Lower lobe of right lung (tissue), 2 donors: ENCODE measurements at places on chromosomes 16 and 17. TPM values are rescaled to one million over a fixed set of nuclear protein-coding genes. Genes with fewer than 3 reads are reported as not detected.

DNA sequence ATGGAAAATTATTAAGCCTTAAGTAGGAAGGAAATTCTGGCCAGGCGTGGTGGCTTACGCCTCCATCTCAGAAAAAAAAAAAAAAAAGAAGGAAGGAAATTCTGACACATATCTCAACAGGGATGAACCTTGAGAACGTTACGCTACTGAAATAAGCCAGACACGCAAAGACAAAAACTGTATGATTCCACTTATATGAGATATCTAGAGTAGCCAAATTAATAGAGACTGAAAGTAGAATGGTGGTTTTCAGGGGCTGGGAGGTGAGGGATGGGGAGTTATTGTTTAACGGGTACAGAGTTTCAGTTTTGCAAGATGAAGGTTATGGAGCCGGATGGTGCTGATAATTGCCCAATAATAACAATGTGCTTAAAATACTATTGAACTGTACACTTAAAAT, 16.2 kb upstream of the HNF1B start:
- DNase-seq: no peak

GRCh38 chr16:30582611-30583340, 2.7 kb downstream of the ZNF785 start:
- no peak for DNase-seq

APOBR gene
- total RNA-seq: 29.2 TPM

DNA sequence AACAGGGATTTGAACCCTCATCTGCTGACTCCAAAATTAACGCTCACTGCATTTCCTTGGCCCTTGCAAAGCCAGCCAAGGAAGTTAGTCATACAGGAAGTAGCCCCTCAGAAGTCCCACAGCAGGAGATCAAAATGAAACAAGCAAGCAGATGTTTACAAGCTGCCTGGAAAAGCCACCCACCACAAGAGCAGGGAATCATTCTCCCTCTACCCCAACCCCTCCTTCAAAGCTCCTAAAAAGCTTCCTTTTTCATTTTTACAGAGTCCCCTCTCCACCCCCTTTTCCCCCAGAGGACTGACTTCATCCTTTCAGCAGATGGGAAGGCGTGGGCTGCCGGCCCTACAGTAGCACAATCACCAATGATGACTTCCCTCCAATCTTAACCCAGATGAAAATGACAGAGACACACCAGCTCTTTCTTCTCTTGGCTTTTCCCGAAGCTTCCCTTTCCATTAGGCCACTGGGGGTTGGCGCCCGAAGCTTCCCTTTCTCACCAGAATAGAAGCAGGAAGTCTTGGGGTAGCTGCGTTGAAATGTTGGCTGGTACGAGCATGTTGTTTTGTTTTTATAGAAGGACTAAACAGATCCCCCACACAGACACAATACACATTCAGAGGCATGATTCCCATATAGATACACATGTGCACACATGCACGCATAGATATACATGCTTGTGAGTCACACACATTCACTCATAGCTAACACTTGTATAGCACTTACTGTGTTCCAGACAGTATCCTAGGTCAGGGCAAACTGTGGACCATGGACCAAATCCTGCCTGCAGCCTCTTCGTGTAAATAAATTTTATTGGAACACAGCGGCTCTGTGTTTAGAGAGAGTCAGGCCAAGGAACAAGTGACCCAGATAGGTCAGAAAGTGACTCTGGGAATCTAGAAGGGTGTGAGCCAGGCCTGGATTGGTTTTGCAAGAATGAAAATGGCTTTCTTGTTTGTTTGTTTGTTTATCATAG, 17.4 kb downstream of the ITPRIPL2 start:
- DNase-seq: peak; percentile 51

- DNase-seq: no peak
Observed at GRCh38 chr17:5832886-5833285, 237.3 kb upstream of the WSCD1 start.

PRRT2 gene
- 3.2 TPM for total RNA-seq

- DNase-seq: no peak
Observed at GRCh38 chr16:17138801-17139200, 332.0 kb downstream of the XYLT1 start.

DNA sequence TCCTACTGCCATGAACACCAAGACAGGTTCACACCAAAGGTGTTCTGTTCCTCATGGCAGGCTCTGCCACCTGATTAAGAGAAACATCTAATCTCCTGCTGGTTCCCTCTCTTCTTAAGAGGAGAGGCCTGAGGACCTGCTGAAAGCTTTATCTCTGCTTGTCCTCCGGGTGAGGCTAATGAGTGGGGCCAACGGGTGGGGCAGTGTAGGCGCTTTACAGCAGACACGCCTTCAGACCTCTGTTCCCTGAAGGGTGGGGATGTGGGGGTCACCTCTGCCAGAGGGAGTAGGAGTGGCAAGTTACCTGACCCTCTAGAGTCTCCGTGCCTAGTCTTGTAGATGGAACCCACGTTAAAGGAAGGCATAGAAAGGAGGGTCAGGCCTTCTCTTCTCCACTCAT, 4.2 kb upstream of the MRM1 start:
- DNase-seq: no peak

GRCh38 chr17:55356434-55357328, 65.0 kb downstream of the MMD start:
- peak; percentile 50 for DNase-seq

GRCh38 chr17:7014995-7015958, 2.9 kb downstream of the RNASEK start:
- no peak for DNase-seq

PRR35 gene
- total RNA-seq: not detected

- no peak for DNase-seq
Observed at GRCh38 chr17:67639979-67640378, 77.8 kb upstream of the NOL11 start.

DNA sequence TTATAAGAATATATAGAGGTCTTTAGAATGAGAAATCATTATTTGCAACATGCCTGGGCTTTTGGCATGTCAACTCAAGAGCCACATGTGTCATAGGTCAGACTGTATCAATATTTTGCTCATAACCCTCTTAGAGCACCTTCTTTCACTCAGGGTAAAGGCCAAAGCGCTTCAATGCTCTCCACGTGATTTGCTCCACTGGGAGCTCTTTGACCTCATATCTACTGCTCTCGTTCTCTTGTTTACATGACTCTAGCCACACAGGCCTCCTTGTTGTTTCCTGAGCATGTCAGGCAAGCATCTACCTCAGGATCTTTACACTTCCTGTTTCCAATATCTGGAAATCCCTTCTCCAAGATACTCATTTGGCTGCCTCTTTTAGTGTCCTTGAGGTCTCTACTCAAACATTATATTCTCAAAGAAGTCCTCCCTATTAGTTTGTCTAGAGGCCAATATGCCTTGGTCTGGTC, 148.4 kb downstream of the TOX3 start:
- no peak for DNase-seq

- DNase-seq: no peak
Observed at GRCh38 chr16:65905331-65905730, 461.2 kb upstream of the CDH5 start.

RCVRN gene
- not detected for total RNA-seq

DNA sequence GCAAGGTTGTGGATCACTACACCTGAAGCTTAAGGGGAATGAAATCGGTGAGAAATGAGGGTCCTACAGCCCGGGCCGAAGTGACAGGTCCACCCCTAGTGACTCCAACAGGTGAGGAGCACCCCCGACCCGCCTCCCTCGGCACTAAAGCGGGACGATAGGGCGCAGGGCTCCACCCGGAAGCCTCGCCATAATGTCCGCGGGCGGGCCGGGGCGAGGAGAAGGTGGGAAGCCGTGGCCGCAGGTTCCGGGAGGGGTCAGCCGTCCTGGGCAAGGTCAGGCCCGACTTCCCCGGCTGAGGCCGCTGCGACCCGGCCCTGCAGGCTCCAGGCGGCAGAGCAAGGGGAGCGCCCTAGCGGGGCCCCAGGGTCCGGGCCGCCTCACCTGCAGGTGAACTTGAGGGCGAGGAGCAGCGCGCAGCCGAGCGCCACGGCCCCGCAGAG, 543 bp downstream of the TXNDC11 start:
- peak; percentile 76 for DNase-seq

SLC38A8 gene
- not detected for total RNA-seq

GRCh38 chr16:10940501-10941079, 1.7 kb downstream of the DEXI start:
- DNase-seq: no peak

PSMC3IP gene
- total RNA-seq: 4.8 TPM

KRT12 gene
- total RNA-seq: not detected

- no peak for DNase-seq
Observed at GRCh38 chr17:78819402-78819801, 21.2 kb downstream of the USP36 start.

GRCh38 chr17:56113486-56113885, 39.8 kb upstream of the ANKFN1 start:
- DNase-seq: no peak

DNA sequence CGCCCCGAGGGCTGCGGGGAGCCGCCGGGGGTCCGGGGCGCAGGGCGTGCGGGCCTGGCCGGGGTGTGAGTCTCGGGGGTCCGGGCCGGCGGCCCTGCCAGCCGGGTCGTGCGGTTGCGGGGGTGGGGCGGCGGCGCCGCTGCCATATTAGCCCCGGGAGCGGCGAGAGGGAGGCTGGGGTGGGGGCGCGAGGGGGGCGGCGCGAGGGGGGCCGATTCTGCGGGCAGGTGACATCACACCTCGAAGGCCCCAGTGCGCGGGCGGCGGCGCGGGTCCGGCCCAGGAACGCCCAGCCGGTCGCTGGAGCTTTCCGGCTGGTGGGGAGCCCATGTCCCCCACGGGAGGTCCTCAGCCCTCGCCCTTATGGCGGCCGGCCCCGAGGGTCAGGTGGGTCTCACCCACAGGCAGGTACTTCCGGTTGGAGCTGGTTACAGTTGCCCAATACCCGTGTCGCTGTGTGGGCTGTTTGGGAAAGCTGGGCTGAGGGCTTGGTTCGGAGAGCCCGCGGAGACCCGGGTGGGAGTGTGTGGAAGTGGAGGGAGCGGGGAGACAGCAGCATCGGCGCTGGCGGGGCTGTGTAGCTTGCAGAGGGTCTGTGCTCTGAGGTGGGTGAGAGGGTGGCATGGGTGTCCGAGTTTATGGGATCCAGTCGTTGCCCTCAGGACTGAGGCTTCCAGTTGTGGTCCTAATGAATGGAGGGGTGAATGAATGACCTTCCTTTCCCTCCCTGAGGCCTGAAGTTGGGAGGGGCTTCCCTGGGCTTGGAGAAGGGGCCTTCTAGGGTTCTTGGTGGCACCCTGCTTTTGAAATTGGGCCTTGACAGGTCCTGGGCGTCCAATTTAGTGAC, 804 bp downstream of the ATP6V0C start:
- DNase-seq: no peak

DNA sequence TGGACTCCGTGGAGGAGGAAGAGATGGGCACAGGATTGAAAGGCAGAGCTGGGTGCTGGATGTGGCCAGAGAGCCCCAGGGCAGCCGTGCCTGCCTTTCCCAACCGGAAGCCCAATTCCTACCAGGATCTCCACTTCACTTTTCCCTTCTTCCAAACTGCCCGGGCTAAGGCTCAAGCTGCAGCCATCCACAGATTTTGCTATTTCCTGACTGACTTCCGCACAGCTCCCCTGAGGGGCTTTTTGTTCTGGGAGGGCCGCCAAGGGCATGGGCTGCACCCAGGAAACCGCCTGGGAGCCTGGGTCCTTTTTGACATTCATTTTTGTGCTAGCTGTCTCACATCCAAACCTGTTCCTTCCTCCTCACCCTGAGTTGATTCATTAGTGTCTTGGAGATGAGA, 4.2 kb downstream of the SHISA6 start:
- DNase-seq: no peak
